ENCODE measurements at places on chromosomes 4 and X.

DNA sequence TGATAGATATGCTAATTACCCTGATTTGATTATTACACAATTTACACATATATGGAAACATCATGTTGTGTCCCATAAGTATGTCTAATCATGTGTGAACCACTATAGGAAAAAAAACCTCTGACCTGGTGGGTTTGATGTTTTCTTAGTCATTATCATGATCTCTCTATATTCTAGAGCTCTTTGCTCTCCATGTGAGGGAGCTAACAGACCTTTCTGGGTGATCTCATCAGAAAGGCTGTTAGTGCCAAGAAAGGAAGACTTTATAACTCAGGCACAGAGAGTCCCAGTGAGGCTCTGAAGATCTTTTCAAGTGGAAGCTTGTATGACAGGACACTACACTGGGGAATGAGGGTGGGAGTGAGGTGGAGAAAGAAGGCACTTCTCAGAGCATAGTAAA lies 527.7 kb upstream of the MAGEB2 start:
- DNase-seq = no peak

DNA sequence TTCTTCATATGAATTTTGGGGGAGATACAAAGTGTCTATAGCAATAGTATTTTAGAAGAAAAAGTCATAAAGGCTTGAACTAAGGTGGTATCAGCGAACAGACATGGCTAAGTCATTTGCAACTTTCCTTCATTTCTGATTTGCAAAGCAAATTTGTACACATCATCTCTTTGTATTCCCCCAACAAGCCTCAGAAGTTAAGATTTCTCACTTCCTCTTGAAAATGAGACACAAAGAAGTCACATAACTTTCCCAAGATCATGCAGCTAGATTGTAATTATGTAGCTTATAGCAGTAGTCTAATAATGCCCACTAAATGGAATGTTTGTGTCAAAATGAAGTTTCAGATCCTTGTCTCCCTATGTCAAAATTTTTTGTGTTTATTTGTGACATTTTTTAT lies 709.8 kb upstream of the HS3ST1 start:
- DNase-seq = no peak

- no peak for DNase-seq
Observed at GRCh38 chr4:113960684-113961321, 18.6 kb downstream of the ARSJ start.

GRCh38 chr4:105208561-105208960 lies 61.9 kb downstream of the TET2 start:
- no peak for DNase-seq

- DNase-seq = no peak
Observed at GRCh38 chrX:16603822-16604221, 46.1 kb upstream of the S100G start.

DNA sequence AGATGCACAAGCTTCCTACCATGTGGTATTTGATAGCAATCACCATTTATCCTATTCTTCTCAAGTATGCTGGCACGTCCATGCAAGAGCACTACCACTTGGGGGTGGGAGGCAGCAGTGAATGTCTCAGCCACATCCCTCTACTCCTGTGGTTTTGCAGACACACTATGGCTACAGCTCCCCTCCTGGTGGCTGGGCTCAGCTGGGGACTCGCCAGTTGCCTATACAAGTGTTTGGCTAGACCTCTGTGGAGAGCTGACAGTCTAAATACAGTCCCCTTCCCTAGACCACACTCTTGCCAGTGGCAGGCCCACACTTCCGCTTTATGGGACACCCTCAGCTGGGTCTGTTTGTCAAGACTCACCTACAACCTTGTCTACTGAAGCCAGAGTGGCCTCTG lies 53.2 kb downstream of the ADGRA3 start:
- DNase-seq = no peak

DNA sequence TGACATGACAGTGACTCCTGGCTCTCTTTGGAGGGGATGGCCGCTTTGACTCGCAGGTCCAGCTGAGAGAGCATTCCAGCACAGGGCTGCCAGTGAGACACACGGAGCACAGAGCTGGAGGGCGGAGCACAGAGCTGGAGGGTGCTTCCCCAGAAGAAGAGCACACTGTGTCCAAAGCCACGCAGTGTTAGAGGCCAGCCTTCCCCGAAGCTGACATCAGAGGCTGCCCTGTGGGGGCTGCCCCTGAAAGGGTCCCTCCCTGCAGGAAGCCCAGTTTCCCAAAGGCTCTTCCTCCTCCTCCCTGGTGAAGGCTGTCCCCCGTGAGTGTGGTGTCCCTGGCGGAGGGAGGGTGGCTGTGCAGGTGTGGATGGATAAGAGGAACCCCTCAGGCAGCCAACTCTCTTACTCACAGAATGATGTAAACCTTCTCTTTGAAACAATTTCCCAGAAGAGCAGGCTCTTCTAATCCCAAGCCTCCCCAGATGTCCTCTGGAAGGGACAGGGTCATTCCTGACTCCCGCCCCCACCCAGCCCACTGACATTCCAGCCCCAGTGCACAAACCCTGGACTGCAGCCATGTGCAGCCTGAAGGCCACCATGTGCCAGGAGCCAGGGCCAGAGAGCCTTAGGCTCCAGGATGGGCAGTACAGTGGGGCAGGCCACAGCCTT lies 53.4 kb downstream of the PSAPL1 start:
- no peak for DNase-seq
